ENCODE measurements at places on chromosomes 11 and 22. TPM values are rescaled to one million over a fixed set of nuclear protein-coding genes. Genes with fewer than 3 reads are reported as not detected.

Gene TLCD5
- total RNA-seq = 6.0 TPM

DNA sequence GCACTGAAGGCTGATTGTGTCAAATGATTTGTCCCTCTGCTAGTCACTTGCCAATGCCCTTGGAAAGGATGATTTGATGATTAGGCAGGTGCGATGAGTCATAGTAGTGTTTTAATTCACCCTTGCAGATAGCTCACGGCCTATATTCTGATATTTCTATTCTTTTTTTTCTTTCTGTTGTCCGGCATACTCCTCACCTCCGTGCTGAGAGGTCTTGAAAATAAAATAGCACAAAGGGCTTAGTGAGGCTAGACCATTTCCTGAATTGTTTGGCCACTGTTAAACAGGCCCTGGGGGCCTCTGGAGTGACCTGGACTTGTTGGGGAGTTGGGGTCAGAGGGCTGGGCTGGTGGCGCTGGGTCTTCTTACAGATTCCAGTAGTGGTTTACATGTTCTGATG is 99.8 kb downstream of the ZBTB16 start:
- H3K27ac ChIP-seq = peak overlapping the region; percentile 94
- H3K4me1 ChIP-seq = peaks cover 62% of the 10 kb centered on the region
- H3K27me3 ChIP-seq = no peaks in the 10 kb centered on the region
- peak; percentile 75 for DNase-seq
- peaks cover 6% of the 10 kb centered on the region for H3K36me3 ChIP-seq

DNA sequence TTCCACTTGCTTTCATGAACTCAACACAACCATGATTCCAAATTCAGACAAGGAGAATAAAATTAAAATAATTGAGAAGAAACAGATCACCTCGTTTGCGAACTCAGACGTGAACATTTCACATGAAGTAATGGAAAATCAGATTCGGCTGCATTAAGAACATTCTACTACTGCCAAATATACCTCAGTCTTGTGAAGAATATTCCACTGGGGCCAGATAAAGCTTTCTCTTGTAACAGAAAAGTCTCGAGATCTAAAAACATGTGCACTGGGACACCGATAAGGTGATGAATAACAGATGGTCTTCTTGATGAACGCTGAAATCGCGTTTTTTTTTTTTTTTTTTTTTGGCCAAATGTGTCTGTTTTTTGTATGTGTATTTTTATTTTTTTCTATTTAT is 761.1 kb downstream of the BRD1 start:
- no peaks in the 10 kb centered on the region for H3K36me3 ChIP-seq
- H3K27ac ChIP-seq = no peak overlapping the region
- no peak overlapping the region for H3K4me3 ChIP-seq
- no peaks in the 10 kb centered on the region for H3K4me1 ChIP-seq
- DNase-seq = no peak

GRCh38 chr11:36929401-36929800 is 331.4 kb upstream of the RAG2 start:
- no peaks in the 10 kb centered on the region for H3K4me1 ChIP-seq
- DNase-seq = no peak
- H3K27ac ChIP-seq = no peak overlapping the region
- H3K4me3 ChIP-seq = no peak overlapping the region
- H3K27me3 ChIP-seq = no peaks in the 10 kb centered on the region
- H3K36me3 ChIP-seq = no peaks in the 10 kb centered on the region

GRCh38 chr11:19790831-19791552 is 78.4 kb downstream of the NAV2 start:
- H3K27ac ChIP-seq = no peak overlapping the region
- H3K36me3 ChIP-seq = no peaks in the 10 kb centered on the region
- H3K27me3 ChIP-seq = no peaks in the 10 kb centered on the region
- H3K4me3 ChIP-seq = no peak overlapping the region
- H3K4me1 ChIP-seq = peaks cover 2% of the 10 kb centered on the region
- DNase-seq = no peak

GRCh38 chr11:35615921-35616900 is 2.0 kb upstream of the FJX1 start:
- no peaks in the 10 kb centered on the region for H3K4me1 ChIP-seq
- no peak overlapping the region for H3K27ac ChIP-seq
- no peaks in the 10 kb centered on the region for H3K27me3 ChIP-seq
- no peaks in the 10 kb centered on the region for H3K36me3 ChIP-seq
- no peak overlapping the region for H3K4me3 ChIP-seq

GRCh38 chr22:29311464-29312217 is 3.9 kb downstream of the RASL10A start:
- DNase-seq = peak; percentile 84
- H3K27me3 ChIP-seq = peaks cover 16% of the 10 kb centered on the region
- no peak overlapping the region for H3K4me3 ChIP-seq
- H3K4me1 ChIP-seq = peaks cover 8% of the 10 kb centered on the region

DNA sequence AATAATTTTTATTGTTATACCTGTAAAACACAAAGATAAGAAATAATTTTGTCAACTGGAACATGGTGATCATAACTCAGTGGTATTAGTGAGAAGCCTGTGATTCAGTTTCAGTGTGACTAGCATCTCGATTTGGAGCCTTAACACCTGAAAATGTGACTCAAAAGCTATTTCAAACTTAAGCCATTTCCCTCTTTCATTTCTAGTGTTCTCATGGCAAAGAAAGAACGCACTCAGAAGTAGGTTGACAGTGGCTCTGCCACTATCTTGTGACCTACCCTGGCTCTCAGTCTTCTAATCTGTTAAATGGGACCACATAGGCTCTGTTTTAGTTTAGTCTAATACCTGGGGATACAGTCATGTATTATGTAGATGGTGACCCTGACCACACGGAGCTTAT is 62.7 kb downstream of the ISX start:
- H3K27me3 ChIP-seq = no peaks in the 10 kb centered on the region
- no peaks in the 10 kb centered on the region for H3K4me1 ChIP-seq
- H3K4me3 ChIP-seq = no peak overlapping the region
- DNase-seq = no peak
- H3K36me3 ChIP-seq = no peaks in the 10 kb centered on the region

- H3K4me1 ChIP-seq = no peaks in the 10 kb centered on the region
- H3K27me3 ChIP-seq = no peaks in the 10 kb centered on the region
- no peak overlapping the region for H3K27ac ChIP-seq
- no peak for DNase-seq
Measured at GRCh38 chr11:27139742-27140367, 99.2 kb downstream of the BBOX1 start.

DNA sequence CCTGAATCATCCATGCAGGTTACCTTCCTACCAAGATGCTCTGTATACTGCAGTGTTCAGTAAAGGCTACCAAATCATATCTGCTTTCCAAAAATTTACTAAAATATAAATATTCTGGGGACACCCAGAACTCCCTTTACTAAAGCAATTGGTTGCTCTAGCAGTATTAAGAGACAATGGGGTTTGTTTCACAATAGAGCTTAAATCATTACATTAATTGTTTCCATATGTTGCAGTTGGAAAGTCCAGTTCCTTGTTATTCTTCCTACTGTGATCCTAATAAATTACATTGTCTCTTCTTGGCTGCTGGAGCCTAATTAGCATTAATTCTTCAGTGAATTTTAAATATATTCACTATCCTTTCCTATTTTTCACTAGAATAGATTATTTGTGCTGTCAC is 316.0 kb upstream of the MTNR1B start:
- DNase-seq = no peak
- no peaks in the 10 kb centered on the region for H3K27me3 ChIP-seq
- no peak overlapping the region for H3K27ac ChIP-seq
- no peaks in the 10 kb centered on the region for H3K36me3 ChIP-seq
- H3K4me1 ChIP-seq = no peaks in the 10 kb centered on the region
- no peak overlapping the region for H3K4me3 ChIP-seq

Measured in kidney (tissue), 22 donors.